ENCODE measurements at places on chromosomes 3 and 15. TPM values are rescaled to one million over a fixed set of nuclear protein-coding genes. Genes with fewer than 3 reads are reported as not detected.
A peak's percentile ranks its signal among the peaks of the same experiment; 100 is the strongest.

The ALPK3 gene
- 30.5 TPM for total RNA-seq

The TGM4 gene
- total RNA-seq, result 0.09 TPM

The OSTN gene
- total RNA-seq, result 0.75 TPM

The C3orf33 gene
- 6.5 TPM for total RNA-seq

- no peak overlapping the region for H3K4me3 ChIP-seq
- no peaks in the 10 kb centered on the region for H3K4me1 ChIP-seq
- H3K36me3 ChIP-seq, result no peaks in the 10 kb centered on the region
- H3K27ac ChIP-seq, result no peak overlapping the region
- H3K27me3 ChIP-seq, result peaks cover 20% of the 10 kb centered on the region
These were observed 15.3 kb upstream of the KBTBD12 start for GRCh38 chr3:127899766-127900165.

- H3K36me3 ChIP-seq, result no peaks in the 10 kb centered on the region
- peaks cover 5% of the 10 kb centered on the region for H3K4me1 ChIP-seq
- no peak for DNase-seq
- no peaks in the 10 kb centered on the region for H3K27me3 ChIP-seq
These were observed 33.2 kb upstream of the IQSEC1 start for GRCh38 chr3:13106308-13107001.

DNA sequence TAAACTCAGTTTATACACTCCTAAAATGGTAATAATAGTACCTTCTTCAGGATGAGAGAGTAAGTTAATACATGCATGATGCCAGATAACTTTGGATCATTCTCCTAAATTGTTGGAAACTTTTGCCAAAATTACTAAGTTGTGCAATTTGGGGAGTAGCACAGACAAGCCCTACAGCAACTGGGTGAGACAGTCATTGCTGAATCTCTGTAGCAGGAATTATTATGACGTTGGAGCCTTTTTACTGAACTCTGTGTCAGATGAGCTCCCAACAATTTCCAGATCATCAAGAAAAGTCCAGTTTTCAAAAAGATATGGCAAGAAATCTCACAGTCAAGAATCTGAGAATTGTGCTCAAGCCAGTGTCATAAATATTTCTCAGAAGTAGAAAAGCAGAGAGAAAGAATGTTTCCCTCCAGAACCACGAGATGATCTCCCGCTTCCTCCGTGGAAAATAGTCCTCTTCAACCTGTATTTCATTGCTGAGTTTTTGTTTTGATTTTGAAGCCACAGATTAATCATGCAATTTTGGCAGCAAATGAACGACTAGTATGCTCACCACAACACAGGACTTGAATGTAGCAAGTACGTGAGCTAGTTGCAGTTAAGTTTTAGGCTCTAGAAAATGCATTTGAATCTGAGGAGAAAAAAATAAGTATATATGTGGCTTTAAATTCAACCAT is 485.4 kb downstream of the CNTN6 start:
- H3K36me3 ChIP-seq, result no peaks in the 10 kb centered on the region
- H3K27ac ChIP-seq, result peak overlapping the region; percentile 49
- peaks cover 8% of the 10 kb centered on the region for H3K4me1 ChIP-seq
- no peak for DNase-seq
- H3K4me3 ChIP-seq, result no peak overlapping the region
- no peaks in the 10 kb centered on the region for H3K27me3 ChIP-seq

- peaks cover 2% of the 10 kb centered on the region for H3K27me3 ChIP-seq
- DNase-seq, result no peak
These were observed 42.9 kb downstream of the LINGO1 start for GRCh38 chr15:77589839-77590238.

DNA sequence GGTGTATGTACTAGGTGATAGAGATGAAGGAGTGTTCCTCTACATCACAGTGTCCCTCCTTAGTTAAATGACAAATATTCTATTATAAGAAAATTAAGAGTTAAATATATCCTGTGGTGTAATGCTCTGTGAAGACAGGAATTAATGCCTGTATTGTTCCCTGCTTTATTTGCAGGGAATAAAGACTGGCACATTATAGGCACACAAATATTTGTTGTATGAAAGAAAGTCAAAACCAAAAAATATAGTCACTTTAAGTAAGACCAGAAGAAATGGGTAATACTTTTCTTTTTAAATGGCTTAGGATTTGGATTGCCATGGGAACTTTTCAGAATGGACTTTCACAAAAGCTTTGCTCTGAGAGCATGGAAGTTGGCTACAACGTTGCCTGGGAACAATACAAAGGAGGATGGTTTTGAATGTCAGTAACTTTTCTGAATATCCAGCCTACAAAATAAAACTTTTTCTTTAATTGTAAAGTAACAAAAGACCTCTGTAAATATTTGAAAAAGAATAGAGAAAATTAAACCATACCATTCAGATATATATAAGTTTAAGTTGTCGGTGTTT is 158.0 kb upstream of the P2RY1 start:
- no peak overlapping the region for H3K4me3 ChIP-seq
- peaks cover 10% of the 10 kb centered on the region for H3K4me1 ChIP-seq
- no peak overlapping the region for H3K27ac ChIP-seq
- no peak for DNase-seq

DNA sequence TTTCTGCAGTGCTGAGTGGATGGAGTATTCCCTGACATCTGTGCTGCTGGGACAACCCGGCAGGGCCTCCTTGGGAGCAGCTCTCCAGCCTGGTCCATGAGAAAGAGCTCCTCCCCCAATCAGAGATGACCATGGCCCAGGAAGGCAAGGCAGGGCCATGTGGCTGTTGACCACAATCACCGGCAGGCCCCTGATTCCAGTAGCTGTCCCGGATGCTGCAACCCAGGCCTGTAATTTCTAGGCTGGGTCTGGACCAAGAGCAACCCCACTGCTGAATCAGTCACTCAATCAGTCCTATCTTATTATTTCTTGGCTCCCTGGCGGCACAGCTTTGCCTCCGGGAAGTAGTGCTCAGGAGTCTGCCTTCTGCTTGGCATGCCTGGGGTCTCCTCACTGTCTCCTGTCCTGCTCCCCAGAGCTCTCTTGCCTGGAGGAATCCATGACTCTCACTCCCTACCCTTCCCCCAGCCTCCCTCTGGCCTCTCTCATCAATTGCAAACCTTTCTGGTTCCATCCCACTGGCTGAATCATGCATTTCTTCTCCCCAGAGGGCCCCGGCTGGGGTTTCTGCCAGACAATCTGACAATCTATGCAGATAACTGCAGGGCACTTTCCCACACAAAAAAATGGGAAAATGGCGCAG is 32.6 kb upstream of the ITGA11 start:
- no peaks in the 10 kb centered on the region for H3K4me1 ChIP-seq
- H3K27me3 ChIP-seq, result peaks cover 18% of the 10 kb centered on the region
- no peaks in the 10 kb centered on the region for H3K36me3 ChIP-seq
- no peak overlapping the region for H3K4me3 ChIP-seq
- DNase-seq, result no peak

DNA sequence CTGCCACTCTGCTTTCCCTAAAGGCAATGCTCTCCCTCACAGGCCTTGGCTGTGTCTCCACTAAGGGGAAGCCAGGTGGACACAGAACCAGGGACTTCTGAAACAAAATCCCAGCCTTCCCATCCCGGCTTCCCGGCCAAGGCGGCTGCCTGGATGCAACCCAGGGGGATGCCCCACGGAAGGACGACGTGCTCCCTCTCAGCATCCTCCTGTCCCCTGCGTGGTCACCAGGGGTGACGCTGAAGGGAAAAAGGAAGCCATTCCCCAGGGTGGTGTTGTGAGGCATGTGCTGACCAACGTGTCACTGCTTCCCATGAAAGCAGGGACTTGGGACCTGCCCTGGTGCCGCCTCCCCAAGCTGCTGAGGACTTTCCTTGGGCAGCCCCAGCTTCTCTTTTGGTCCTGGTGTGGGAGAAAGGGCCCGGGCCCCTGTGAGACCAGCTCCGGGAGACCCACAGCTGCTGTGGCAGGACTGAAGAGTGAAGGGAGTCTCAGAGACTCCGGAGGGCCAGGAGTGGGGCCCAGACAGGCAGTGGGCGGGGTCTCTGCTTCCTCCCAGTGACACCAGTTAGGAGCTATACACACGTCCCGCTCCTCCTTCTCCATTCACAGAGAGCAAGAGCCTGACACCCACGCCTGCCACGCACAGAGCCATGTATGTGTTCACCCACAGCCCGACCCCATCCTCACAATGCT is 139.2 kb downstream of the NUP210 start:
- H3K36me3 ChIP-seq, result peaks cover 9% of the 10 kb centered on the region
- peaks cover 79% of the 10 kb centered on the region for H3K27me3 ChIP-seq
- H3K4me1 ChIP-seq, result peaks cover 17% of the 10 kb centered on the region
- DNase-seq, result no peak
- no peak overlapping the region for H3K27ac ChIP-seq
- peak overlapping the region; percentile 65 for H3K4me3 ChIP-seq

GRCh38 chr15:29686445-29687203 is 135.6 kb downstream of the TJP1 start:
- H3K27ac ChIP-seq, result no peak overlapping the region
- H3K4me3 ChIP-seq, result no peak overlapping the region
- H3K27me3 ChIP-seq, result no peaks in the 10 kb centered on the region
- H3K36me3 ChIP-seq, result no peaks in the 10 kb centered on the region
- no peak for DNase-seq

GRCh38 chr3:145983101-145983500 is 177.9 kb downstream of the PLOD2 start:
- H3K27me3 ChIP-seq, result peaks cover under 1% of the 10 kb centered on the region
- no peak overlapping the region for H3K27ac ChIP-seq
- no peaks in the 10 kb centered on the region for H3K4me1 ChIP-seq
- no peak for DNase-seq
- H3K4me3 ChIP-seq, result no peak overlapping the region
- peaks cover 5% of the 10 kb centered on the region for H3K36me3 ChIP-seq

DNA sequence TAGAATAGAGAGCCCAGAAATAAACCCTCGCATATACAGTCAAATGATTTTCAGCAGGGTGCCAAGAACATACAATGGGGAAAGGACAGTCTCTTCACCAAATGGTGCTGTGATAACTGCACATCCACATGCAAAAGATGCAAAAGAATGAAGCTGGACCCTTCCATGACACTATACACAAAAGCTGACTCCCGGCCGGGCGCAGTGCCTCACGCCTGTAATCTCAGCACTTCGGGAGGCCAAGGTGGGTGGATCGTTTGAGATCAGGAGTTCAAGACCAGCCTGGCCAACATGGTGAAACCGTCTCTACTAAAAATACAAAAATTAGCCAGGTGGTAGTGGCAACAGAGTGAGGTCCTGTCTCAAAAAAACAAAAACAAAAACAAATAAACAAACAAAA is 43.2 kb upstream of the IQSEC1 start:
- peaks cover 15% of the 10 kb centered on the region for H3K27me3 ChIP-seq
- DNase-seq, result no peak
- H3K4me1 ChIP-seq, result peaks cover 2% of the 10 kb centered on the region
- no peaks in the 10 kb centered on the region for H3K36me3 ChIP-seq
- no peak overlapping the region for H3K27ac ChIP-seq

- H3K27ac ChIP-seq, result peak overlapping the region; percentile 54
- peak overlapping the region; percentile 83 for H3K4me3 ChIP-seq
- peaks cover 35% of the 10 kb centered on the region for H3K27me3 ChIP-seq
- H3K36me3 ChIP-seq, result no peaks in the 10 kb centered on the region
These were observed 110.8 kb upstream of the ATP11B start for GRCh38 chr3:182682263-182683241.

All from mesothelial cell of epicardium (in vitro differentiated cells).